ENCODE measurements at places on chromosomes 1 and 21.

GRCh38 chr1:108653431-108654105, 7.3 kb downstream of the HENMT1 start:
- DNase-seq: no peak

- no peak for DNase-seq
These were observed 27.5 kb upstream of the RASAL2 start for GRCh38 chr1:178066296-178066907.

DNA sequence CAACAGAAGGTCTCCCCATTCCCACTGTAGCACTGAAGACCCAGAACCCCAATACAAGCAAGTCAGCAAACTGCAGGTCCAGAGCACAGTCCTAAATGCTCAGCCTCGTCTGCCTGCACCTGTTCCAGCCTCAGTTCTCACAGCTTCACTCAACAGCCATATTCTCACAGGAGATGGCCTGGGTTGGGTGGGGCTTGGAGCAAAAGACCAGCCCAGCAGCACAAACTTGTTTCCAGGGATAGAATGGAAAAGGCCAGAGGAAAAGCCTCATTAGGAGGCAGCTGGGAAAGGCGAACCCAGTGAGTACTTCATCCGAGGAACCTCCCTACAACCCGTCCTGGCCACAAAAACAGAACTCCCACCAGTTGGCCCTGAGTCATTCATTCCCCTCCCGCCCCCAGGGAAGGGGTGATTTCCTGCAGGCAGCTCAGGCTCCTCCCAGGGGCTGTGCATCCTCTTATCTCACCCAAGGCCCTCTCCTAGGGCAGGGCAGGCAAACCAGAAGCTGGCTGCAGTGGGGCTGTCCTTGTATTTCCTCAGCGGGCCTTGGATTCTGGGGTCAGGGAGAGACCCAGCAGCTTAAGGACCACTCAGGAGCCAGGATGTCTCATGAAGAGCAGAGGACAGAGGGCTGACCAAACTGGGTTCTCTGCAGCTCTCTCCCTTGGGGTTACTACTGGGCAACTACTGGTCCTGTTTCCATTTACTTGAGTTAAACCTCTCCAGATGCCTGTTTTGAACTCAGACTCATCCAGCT, 7.4 kb upstream of the MPL start:
- DNase-seq: peak; percentile 29

- DNase-seq: no peak
These were observed 217.2 kb downstream of the ST6GALNAC3 start for GRCh38 chr1:76291737-76292136.

DNA sequence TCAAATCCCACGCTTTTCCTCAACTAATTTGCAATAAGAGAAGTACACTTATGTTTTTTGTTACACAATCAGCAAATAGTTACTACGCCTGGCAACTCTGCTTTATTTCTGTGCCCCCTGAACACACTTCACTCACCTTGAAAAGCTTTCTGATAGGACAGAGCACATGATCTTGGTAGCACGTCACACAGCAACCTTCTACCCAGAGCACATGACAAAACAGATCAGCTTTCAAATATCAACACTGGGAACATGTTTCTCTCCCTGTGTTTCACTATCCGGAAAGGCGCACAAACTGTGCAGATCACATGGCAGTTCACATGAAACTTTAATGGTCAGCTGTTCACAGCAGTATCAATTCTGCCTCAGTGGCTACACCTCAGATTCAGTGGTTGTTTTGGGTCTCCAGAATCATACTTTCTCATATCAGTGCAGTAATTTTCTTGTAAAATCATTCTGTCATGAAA, 2.2 kb downstream of the SLC19A2 start:
- DNase-seq: no peak

GRCh38 chr1:26384076-26384475, 11.5 kb upstream of the ZNF683 start:
- no peak for DNase-seq

DNA sequence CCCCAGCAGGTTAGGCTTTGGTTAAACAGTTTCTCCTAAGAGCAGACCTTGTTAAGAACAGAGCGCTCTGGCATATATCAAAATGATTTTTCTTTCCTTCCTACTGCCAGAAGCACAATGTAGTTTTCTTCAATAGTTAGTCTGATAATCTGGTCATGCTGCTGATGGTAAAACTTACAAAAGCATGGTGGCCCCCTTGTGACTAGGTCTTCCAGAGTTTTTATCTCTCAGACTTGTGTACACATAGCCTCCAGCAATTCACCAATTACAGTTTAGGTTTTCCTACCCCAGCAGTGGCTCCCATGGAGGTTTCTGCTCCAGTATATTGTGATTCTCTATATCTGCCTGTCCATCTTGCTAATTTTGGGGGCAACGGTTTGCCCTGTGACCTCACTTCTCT, 73.3 kb upstream of the DPH5 start:
- DNase-seq: no peak

DNA sequence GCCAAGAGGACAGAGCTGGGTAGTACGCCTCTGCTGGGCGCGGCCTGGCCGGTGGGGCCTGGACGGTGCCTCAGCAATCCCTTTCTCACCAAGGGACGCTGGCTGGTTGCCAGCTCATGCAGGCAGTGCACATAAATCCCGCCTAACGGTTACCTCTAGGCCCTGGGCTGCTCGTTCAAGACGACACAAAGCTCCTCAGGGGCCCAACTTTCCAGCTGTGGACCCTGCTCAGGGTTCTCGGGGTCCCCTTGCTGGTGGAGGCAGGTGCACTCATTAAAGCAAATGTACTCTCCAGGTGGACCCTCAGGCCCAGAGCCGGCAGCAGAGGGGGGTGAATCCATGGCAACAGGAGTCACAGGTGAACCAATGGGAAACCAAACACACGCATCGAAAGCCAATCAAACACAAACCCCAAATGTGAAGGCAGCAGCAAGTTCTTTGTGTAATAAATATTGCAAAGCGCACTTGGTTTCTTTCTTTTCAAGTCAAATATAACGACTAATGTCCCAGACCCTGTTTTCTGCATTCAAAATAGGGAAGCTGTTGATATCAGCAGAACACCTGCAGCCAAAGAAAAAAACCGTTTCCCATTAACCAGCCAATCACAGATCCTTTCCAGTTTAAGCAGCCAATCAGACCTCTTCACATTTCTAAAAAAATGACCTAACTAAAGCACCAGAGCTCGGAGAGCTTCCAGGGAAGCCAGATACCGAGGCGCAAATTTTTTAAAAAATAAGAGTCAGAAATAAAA, 26.1 kb upstream of the CLSTN1 start:
- no peak for DNase-seq

- DNase-seq: no peak
These were observed 28.6 kb downstream of the AGPAT3 start for GRCh38 chr21:43893536-43894205.

DNA sequence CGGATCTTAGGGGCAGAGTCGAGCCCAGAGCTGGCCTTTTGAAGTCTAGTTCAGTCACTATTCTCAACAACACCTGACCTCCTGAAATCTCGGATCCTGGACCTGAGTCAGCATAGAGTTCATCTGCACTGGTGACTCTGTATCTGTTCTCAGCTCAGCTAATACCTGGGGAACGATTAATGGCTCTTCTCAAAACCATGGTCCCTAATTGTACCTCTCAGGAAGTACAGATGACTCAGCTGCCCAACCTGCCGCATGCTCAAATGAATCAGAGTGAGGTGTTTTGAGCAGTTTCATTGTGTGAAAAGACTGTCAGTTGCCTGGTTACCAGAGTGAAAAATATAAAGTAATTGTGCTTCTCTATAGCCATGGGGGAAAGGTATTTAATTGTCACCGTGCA, 89.2 kb downstream of the SLC35F3 start:
- DNase-seq: no peak

- DNase-seq: peak; percentile 26
These were observed 3.2 kb upstream of the THEMIS2 start for GRCh38 chr1:27868932-27869718.

- DNase-seq: no peak
These were observed 15.5 kb downstream of the ST3GAL3 start for GRCh38 chr1:43722810-43723209.

- DNase-seq: no peak
These were observed 1179.6 kb downstream of the AMY1C start for GRCh38 chr1:104929280-104929679.

All from activated CD4-positive, alpha-beta T cell treated with anti-CD3 and anti-CD28 coated beads, Interleukin-2, amount 50 U/mL, for 24 hours (primary cell).